ENCODE measurements at places on chromosomes 12 and 14.

DNA sequence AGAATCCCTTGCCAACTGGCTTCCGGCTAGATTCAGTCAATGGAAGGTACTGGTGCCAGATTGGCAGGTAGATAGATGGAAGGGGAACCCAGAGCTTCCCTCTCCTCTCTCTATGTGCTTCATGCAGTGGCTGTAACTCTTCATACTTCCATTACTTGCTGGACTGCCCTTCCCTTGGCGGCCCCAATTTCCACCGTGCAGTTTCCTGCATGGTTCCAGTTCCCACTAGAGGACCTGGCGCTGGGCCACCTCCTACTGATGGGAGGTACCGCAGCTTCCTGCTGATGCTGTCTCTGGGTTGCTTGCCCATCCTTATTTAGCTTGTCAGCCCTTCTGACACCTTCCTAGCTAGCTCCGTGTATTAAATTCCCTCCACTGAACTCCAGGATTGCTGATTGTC lies 226.4 kb downstream of the ANO2 start:
- no peak for DNase-seq

- DNase-seq, result no peak
These were observed 146.5 kb downstream of the PIWIL1 start for GRCh38 chr12:130484221-130484620.

DNA sequence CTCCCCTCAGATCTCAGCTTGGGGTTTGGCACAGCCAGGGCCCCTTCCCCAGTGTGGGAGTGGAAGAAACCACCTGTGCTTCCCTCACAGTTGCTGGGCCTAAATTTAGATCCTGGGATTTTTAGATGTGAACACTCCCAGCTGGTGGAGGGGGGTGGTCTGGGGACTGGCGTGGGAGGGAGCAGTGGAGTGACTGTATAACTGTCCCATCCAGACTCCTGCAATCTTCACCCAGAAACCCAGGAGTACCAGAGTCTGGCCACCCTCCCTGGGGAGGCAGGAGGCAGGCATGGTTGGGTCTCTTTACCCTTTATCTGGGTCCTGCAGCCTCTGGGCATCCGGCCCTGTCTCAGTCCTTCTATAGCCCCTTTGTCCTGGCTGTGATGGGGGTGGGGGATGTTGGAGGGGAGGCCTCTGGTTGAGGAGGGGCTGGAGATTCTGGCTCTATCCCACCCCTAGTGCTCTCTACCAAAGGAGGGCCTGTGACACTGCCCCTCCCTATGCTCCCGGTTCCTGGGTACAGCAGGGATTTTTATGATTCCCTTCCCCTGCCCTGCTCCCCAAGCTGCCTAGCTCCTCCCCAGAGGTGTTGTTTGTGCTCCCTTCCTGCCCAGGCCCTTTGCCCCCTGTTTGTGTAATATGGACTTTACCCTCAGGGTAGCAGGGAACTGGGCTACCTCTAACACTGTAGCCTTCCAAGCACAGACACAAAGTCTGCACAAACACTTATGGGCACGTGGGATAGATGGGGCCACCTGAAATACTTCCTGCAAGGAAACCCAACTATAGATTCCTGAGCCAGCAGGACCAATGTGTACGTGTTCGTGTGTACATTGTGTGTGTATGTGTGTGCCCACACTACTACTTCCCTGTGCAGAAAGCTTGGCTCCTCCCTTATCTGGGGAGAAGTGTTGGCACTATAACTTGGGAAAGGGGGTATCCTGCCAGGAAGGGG lies 1.7 kb downstream of the ERBB3 start:
- no peak for DNase-seq

- DNase-seq, result no peak
These were observed 122.3 kb upstream of the NTF3 start for GRCh38 chr12:5309654-5310053.

DNA sequence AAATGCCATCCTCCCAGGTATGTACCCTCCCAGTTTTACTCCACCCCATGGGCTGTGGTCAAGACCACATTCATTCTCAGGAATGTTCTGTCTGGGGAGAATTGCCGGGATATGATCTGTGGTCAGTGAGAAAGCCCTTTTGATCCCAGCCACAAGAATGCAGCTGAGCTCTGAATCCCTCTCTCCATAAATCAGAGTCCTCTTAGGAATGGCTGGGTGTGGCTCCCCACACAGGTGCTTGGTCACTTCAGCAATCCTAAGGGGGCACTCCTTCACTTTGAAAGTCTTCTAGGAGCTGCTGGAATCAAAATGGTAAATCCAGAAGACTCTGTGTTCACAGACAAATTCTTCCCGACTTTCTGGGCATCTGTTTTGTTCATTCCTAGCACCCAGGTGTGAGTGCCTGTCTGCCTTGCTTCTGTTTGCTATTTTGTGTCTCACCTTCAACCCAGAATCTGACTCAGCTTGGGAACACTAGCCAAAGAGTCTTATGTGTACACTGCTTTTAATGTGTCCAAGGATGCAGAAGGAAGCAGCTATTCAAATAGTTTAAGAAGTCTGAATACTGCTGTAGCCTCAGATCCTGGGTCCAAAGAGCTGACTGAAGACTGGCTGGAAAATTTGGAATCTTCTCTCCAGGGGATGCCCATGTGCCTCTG lies 144.6 kb upstream of the CDKN3 start:
- no peak for DNase-seq

GRCh38 chr12:106415134-106415533 lies 57.6 kb downstream of the POLR3B start:
- no peak for DNase-seq

DNA sequence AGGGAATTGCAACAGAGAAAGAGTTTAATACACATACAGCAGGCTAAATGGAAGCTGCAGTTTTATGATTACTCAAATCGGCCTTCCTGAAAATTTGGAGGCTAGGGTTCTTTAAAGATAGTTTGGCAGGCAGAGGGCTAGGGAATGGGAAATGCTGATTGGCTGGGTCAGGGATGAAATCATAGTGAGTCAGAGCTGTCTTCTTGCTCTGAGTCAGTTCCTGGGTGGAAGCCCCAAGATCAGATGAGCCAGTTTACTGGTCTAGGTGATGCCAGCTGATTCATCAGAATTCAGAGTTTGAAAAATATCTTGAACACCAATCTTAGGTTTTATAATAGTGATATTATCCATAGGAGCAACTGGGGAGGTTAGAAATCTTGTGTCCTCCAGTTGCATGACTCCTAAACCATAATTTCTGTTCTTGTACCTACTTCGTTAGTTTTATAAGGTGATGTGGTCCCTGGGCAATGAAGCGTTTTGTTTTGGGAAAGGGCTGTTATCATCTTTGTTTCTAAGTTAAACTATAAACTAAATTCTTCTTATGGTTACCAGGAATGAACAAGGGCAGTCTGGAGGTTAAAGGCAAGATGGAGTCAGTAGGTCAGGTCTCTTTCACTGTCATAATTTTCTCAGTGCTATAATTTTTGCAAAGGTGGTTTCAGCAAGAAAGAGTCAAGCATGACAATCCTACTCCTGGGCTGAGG lies 257.8 kb upstream of the CCDC196 start:
- DNase-seq, result no peak

- DNase-seq, result no peak
These were observed 416.2 kb upstream of the CCDC196 start for GRCh38 chr14:66069830-66070541.

DNA sequence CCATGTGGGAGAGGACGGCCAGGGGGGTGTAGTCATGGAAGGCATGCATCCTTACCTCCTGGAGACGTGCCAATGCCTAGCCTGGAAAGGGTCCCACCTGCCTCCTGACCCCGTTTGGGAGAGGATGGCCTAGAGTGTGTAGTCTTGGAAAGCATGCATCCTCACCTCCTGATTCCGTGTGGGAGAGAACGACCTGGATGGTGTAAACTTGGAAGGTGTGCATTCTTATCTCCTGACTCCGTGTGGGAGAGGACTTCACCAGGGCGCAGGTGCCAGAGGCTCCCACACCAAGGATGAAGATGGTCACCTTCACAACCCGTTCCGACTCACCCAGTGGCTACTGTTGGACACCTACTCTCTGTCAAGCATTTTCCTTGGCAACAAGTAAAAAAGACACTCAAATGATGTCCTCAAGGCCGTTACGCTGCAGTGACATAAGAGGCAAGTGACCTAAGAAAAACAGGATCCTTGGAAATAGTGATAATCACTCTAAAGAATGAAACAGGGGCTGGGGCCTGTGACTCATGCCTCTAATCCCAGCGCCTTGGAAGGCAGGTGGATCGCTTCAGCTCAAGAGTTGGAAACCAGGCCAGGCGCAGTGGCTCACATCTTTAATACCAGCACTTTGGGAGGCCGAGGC lies 37.5 kb upstream of the FZD10 start:
- DNase-seq, result no peak

GRCh38 chr14:90235179-90235976 lies 21.0 kb upstream of the PSMC1 start:
- DNase-seq, result peak; percentile 33

DNA sequence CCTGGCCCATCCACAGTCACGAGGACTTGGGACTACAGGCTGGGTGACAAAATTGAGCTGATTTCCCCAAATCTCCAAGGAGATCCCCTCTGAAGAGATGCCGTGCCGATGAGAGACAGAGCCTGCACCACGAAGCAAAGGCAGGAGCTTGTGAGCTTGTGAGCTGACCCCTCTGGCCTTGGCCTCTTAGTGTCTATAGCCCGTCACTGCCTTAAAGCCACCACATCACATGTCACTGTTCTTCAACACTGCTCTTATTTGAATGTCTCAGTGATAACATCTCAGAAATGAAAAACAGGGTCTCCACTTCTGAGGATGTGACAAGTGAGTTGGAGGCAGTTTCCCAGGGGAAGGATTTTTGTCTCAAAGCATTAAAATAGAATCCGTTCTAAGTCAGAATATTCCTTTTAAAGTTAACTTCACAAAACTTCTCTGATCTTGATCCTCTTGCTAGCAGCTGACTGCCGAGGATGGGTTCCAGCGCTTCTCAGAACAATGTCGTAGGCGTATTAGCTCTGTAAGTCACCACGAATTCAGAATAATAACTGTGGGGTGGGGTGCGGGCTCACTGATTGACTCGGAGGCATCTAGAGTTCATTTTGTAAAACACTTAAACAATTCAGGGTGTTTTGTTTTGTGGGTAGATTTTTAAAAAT lies 37.5 kb downstream of the CHST11 start:
- DNase-seq, result no peak

- no peak for DNase-seq
These were observed 604 bp upstream of the MAGOHB start for GRCh38 chr12:10614056-10614370.

- no peak for DNase-seq
These were observed 87.8 kb upstream of the BTG1 start for GRCh38 chr12:92233346-92234015.

DNA sequence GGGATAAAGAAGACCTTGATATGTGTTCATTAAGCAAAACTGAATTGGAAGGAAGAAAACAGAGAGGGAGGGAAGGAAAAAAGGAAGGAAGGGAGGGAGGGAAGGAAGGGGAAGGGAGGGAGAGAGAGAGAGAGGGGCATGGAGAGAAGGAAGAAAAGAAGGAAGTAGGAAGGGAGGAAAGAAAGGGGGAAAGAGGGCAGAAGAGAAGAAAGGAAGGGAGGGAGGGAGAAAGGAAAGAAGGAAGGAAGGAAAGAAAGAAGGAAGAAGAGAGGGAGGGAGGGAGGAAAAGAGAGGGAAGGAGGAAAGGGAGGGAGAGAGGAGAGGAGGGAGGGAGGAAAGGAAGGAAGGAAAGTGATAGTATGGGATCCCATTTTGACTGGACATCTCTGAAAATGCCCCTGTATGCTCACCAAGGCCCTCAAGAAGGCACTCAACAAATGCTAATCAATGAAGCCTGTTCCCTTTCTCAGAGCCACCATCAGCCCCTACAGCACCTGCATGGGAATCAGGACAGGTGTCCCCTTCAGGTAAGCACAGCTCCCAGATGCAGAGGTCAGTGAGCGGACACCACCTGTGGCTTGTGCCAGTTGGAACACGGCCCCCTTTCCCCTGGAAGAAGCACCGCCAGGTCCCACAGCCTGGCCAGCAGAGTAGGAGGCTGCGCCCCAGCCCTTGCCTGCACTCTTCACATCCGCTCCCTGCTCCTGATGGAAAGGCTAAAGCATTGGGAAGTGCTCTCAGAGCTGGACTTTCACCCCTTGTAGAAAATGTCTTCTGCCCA lies 161.4 kb upstream of the DIO3 start:
- no peak for DNase-seq

- no peak for DNase-seq
These were observed 191.0 kb downstream of the ERC1 start for GRCh38 chr12:1182069-1182468.

GRCh38 chr12:1977109-1977508 lies 27.1 kb downstream of the DCP1B start:
- DNase-seq, result no peak

GRCh38 chr12:121532503-121533393 lies 48.1 kb downstream of the KDM2B start:
- DNase-seq, result no peak

DNA sequence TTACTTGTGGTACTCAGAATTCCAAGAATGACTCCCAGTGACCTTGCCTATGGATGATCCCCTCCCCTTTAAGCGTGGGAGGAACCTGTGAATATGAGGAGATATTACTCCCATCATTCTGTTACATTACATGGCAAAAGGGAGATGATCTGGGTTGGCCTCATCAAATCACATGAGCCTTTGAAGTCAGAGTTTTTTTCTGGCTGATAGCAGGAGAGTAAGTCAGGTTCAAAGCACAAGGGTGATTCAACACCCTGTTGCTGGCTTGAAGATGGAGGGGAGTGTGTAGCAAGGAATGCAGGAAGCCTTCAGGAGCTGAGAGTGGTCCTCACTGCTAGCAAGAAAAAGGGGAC lies 9.1 kb upstream of the MDM2 start:
- no peak for DNase-seq

- DNase-seq, result no peak
These were observed 10.1 kb downstream of the KRT80 start for GRCh38 chr12:52181746-52182145.

GRCh38 chr14:21852061-21852664 lies 178.5 kb upstream of the OR4E1 start:
- DNase-seq, result peak; percentile 55

GRCh38 chr14:58152014-58152857 lies at the start of gene ARMH4:
ARMH4 (minus strand) TSS chr14:58152213; CDS start chr14:58139358, 12,855 bp downstream.
- peak; percentile 16 for DNase-seq

- no peak for DNase-seq
These were observed 722.4 kb upstream of the NOVA1 start for GRCh38 chr14:27320261-27320660.

- DNase-seq, result no peak
These were observed 2.1 kb downstream of the TARBP2 start for GRCh38 chr12:53502983-53503728.

All from stimulated activated CD8-positive, alpha-beta memory T cell treated with anti-CD3 and anti-CD28 coated beads, Interleukin-7, amount 100 ng/mL, for 1 hour (primary cell).